ENCODE measurements at places on chromosomes 6 and 20.

- DNase-seq, result no peak
These were observed 5.5 kb downstream of the SEC23B start for GRCh38 chr20:18513208-18513607.

DNA sequence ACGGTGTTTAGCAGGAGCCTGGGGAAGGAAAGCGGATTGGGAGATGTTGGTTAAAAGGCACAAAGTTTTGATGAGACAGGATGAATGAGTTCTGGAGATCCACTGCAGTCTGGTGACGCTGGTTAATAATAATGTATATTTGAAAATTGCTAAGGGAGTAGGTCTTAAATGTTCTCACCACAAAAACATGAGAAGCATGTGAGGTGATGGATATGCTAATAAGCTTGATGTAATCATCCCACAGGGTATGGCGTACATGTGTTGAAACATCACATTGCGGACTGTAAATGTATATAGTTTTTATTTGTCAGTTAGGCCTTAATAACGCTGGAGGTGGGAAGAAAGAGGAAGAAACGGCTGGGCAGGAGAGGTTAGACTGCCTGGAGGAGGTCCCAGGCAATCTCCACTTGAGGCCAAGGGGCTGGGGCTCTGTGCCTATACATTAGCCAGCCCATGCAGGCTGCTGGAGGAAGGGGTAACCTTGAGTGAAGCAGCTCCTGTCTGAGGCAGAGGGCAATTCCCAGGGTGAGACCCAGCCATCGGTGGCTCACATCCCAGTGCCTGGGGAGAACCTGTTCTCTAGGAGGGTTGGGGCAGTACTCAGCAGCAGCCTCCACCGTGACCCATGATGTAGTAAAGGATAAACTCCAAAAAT lies 188.2 kb upstream of the QKI start:
- no peak for DNase-seq

DNA sequence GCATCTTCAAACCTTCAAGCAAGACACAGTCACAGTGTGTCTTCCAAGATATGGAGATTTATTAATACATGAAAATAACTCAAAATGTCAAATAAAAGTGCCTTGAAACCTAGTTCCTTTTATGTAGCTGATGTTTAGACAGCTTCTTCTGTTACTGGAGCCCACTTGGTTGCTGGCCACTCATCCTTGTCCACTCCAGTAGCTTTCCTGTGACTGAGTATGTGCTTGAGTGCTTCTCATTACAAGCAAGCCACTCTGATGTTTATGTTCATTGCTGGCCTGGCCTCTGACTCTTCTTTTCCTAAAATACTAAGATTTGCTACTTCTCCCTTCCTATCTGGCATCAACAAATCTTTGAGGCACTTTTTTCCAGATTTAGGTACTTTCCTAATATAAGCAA lies 545.2 kb upstream of the MAN1A1 start:
- no peak for DNase-seq

DNA sequence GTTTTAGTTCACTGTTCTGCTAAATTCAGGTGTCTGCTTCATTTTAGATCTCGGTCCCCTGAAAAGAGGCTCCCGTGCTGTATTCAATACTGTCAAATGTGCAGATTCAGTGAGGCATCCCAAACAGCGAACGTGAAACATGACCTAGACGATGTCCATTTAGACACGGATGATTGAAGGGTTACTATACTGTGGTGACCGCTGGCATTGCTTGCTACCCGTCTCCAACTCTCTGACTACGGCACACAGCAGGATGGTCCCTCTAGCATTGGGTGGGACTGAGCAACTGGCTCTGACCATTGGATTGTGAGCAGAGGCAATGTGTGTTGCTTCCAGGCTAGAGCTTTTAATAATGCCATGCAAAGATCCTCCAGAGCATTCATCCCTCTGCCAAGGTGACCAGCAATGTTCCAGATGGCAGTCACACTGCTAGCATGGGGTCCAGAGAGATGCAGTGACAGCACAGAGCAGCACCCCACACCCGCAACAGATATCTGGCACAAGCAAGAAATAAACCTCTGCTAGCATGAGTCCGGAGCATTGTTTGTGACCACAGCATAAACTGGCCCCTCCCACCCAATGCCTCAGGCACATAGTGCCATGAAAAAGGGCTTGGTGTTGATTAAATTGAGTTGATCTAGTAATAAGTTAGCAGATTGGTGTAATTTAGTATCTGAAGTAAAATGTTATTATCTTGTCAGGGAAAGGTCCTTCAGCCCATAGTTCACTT lies 9.0 kb downstream of the METTL24 start:
- DNase-seq, result no peak

DNA sequence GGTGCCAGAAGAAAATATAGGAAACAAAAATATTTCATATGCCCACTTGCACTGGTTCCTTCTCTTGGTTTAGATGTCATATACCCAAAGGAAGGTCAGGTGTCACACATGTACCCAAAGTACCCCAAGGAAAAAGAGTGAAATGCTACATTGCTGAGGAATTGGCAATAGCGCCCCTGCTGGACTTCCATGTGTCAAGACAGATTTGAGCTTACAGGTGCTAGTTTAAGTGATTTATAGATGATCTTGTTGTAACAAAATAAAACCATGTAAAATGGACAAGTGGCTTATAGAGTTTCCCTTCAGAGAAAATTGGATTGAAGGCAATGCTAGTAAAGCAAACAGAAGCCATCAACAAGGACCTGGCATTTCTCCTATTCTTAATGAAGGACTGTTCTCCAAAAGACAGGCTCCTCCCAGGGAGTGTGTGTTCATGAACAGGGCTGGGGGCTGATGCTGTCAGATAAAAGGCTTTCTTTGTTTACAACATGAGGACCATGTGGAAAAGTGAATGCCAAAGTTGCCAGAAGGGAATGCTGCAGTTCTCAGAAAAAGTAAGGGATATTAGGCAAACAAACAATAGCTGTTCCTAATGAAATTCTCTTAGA lies 64.3 kb upstream of the PAK5 start:
- peak; percentile 11 for DNase-seq

DNA sequence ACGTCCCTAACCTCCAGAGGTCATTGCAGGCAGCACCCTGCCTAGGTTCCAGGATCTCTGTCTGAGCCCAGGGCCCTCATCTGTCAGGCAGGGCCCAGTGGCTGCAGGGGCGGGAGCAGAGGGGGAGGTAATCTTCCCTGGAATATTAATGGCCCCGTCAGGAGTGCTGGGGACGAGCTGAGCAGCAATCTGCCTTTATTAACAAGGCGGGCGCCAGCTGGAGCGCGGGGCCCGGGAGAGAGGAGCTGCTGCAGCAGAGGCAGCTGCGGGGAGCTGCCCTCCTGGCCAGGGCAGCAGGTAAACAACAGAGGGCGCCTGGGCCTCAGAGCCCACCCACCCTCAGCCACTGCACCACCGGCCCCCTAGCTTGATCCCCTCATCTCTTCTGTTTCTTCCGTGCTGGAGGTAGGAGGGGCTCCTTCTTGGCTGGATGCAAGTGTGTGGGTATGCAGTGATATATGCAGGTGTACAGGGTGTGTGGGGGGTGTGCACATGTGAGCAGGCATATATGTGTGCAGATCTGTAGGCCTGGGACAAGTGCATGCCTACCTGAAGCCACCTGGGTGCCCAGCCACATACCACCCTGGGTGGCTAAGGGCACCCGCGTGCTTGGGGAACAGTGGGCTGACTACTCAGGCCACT lies 131.8 kb upstream of the MLN start:
- DNase-seq, result no peak

DNA sequence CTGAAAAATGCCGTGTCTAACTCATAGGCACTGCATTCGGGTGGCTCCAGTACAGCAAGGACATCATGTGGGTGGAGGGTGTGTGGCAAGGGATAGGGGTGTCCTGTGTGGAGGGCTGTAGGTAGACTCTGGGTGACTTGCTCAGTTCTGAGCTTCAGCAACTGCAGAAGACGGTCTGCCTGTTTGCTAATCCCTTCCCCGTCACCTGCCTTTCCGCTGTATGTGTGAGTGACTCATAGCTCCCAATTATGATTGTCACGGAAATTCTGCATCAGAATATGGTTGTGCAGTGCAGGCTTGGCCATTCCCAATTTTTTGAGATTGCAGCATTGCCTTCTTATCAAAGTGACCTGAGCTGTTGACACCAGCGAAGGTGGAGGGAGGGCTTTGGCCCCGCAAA lies 174.3 kb downstream of the CDH4 start:
- DNase-seq, result no peak

GRCh38 chr6:84877515-84878210 lies 113.3 kb upstream of the TBX18 start:
- DNase-seq, result no peak

GRCh38 chr6:130683761-130684517 lies 143.3 kb upstream of the SMLR1 start:
- DNase-seq, result peak; percentile 75

- no peak for DNase-seq
These were observed 138.4 kb upstream of the TENT5A start for GRCh38 chr6:81890846-81891245.

DNA sequence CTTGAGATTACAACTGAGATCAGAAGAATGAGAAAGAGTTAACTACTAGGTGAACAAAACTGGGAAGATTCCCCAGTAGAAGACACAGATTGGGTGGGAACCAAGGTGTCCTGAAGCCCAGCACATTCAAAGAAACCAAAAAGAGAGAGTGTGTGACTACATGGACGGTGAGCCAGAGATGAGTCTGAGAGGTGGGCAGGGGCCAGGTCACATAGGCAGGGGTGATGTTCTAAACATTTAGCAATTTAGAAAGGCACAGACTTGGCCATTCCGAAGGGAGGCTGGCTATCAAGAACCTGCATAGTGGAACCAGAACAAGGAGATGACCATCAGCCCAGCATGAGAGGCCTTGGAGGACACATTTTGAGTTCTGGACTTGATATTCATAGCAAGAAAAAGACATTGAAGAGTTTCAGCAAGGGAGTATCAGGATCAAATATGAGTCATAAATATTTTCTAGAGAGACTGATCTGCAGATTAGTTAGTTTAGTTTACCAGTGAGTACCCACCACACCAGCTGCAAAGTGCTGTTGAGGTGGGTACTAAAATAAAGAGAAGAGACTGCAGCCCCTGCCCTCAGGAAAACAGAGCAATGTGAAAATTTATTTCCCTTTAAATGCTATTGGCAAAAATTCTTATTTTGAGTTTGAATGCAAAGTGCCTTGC lies 340.5 kb upstream of the PRDM1 start:
- no peak for DNase-seq

DNA sequence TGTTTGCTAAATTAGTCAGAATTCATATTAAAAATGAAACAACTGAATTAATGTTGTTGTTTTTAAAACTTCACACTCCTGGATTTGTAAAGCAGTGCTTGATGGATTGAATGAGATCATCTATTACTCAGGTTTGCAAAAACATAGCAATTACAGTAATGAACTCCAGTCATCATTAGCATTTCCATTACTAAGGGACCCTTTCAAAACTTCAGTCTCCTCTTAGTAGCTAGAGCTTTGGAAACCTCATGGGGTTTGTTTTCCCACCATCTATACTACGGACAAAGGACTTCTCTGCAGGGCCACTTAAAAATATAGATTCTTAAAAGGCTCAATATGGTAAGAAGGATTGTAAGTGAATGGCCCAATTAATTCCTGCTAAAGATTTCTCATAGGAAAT lies 209.9 kb upstream of the PRND start:
- peak; percentile 23 for DNase-seq

GRCh38 chr6:44039839-44040350 lies 87.4 kb downstream of the MRPL14 start:
- DNase-seq, result no peak

DNA sequence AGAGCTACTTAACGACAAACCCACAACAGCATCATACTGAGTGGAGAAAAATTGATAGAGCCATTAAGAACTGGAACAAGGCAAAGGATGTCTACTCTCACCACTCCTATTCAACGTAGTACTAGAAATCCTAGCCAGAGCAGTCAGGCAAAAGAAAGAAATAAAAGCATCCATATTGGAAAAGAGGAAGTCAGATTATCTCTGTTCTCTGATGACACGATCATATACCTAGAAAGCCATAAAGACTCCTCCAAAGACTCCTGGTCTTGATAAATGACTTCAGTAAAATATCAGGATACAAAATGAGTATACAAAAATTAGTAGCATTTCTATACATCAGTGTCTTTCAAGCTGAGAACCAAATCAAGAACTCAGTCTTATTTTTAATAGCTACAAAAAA lies 17.0 kb upstream of the FHL5 start:
- no peak for DNase-seq

- DNase-seq, result no peak
These were observed 3.0 kb upstream of the GCM1 start for GRCh38 chr6:53151676-53152075.

DNA sequence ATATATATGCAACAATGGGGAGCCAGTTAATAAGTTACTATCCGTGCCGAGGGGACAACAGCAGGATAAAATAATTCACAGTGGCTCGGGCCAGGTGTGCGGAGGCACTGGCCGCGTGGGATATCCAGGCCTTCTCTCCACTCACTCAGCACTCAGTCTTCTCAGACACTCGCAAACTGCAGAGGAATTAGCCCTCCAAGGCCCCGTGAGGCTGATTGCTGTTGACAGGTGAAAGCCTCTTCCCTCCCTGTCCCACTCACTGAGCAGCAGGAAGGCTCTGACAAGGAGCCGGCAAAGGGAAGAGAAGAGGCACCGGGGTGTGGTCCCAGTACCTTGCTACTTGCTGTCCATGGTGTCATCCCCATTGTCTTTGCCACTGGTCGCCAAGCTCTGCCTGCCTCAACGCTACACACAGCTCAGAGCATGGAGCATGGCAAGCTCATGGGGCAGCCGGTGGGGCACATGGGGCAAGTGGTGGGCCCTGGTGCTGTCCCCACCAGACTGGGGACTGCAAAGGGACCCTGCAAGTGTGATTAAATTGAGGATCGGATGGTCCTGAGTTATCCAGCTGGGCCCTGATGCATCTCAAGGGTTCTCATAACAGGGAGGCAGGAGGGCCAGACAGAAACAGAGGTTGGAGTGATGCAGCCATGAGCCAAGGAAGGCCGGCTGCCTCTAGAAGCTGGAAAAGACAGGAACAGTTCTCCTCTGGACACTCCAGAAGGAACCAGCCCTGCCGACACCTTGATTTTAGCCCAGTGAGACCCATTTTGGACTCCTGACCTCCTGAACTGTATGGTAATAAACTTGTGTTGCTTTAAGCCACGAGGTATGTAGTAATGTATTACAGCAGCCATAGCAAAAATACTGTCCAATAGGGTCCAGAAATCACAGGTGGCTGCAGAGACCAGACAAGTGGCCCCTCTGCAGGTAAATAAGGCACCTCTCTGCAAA lies 119.7 kb downstream of the PSMB1 start:
- DNase-seq, result no peak

DNA sequence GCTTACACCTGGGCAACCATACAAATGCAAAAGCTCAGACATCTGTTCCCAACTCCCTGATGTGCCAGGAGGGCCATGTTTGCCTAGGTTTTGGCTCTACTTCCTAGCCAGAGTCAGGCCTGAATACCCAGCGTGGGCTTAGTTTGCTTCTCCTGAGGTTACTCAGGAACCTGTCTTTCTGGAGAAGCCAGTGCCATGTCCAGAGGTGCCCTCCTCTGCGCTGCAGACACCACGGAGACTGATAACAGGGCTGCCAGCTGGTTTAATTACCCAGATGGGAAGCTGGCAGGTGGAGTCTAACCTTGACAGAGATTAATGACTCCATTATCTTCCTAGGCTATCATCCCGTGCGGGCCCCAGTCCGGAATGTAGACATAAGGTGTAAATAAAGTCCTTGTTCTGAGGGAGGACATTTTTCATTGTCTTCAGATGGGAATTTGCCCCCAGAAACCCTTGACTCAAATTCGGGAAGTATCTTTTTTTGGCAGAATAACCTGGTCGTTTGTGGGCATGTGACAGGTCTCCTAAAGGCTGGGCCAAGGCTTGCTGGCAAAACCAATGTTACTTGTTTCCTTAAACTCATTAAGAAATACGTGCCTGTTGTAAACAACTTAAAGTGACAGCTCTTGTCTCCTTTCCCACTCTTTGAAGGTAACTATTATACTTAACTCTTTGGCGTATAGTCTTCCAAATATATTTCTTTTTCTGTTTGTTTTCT lies 29.2 kb upstream of the ZNFX1 start:
- DNase-seq, result no peak
